Ascending aorta (tissue), 2 donors: ENCODE measurements at places on chromosomes 16 and 17.

DNA sequence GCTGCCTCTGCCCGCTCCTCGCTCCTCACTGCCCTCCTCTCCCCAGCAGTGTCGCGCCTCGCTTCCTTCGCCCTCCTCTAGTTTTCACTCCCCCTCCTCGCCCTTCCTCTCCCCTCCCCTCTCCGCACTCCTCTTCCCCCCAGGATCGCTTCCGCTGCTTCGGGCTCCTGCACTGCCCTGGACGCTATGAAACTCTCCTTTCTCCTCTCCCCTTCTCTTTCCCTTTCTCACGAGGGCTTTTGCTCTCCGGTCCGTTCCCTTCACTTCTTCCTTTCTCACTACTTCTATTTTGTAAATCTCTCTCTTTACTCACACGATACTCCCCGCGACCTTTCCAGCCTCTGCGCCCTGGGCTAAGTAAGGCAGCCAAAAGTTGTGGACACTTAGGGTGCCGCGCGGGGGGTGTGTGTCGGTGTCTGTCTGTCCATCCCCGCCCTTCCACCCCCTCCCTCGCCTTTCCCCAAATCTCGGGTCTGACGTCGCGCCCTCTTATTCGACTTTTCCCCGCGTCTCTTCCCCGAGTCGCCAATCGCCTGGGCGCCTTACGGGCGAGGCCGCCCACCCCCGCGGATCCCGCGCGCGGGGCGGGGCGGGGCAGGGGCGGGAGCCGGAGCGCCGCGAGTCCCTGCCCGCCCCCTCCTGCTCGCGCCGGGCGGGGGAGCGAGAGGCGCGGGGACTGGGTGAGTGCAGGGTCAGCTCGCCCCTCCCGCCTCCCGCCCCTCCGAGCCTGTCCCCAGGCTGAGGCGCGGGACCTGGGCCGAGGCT is at the start of gene IRX3:
IRX3 (minus strand) TSS at position 422 of the 765 bp plus-strand sequence. CDS start 737 bp downstream, outside the sequence.
- DNase-seq, result peak; percentile 83

GRCh38 chr17:66713533-66714042 is 121.3 kb upstream of the CACNG5 start:
- no peak for DNase-seq

GRCh38 chr16:67533024-67533560 is 4.5 kb downstream of the RIPOR1 start:
- DNase-seq, result no peak

- DNase-seq, result no peak
Observed at GRCh38 chr16:54048586-54049495, 237.7 kb downstream of the IRX3 start.

DNA sequence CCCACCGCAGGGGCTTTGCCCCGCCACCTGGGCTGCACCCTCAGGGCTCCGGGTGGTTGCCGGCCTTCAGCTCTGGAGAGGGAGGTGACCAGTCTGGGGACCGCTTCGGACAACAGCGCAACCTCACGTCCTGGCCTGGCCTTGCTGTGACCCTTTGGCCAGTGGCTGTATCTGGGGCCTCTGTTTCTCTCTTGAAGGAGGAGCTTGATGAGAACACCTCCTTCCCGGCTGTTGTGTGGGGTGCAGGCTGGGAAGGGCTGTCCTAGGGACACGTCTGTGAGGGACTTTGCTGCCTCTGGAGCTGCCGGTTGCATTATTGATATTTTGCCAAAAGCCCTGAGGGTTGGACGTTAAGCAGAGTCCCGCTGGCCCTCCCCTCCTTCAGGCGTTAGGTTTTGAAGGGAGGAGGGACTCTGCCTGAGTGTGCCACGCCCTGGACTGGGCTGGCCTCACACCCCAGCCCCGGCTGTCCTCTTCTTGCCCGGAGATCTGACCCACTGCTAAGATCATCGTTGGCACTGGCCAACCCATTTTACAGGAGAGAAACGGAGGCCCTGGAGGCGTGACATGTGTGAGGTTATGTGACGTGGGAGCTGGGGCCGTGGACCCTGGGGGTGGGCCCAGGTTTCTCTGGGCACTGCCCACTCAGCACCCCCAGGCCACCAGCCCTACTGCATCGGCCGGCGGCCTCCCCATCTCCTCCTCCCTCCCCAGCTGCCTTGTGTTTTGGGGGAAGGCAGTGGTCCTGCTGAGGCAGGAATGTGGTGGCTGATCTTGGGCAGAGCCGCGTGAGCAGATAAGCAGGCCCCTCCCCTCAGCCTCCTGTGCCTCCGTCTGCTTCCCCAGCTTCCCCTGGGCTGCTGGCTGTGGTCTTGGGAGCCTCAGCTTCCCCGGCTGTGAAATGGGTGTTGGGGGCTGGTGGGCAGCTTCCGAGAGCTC is 8.5 kb downstream of the ZFPM1 start:
- DNase-seq, result no peak

- no peak for DNase-seq
Observed at GRCh38 chr16:1470481-1471251, 4.2 kb downstream of the CLCN7 start.

- DNase-seq, result peak; percentile 9
Observed at GRCh38 chr17:75645889-75646637, 12.8 kb downstream of the SMIM5 start.

DNA sequence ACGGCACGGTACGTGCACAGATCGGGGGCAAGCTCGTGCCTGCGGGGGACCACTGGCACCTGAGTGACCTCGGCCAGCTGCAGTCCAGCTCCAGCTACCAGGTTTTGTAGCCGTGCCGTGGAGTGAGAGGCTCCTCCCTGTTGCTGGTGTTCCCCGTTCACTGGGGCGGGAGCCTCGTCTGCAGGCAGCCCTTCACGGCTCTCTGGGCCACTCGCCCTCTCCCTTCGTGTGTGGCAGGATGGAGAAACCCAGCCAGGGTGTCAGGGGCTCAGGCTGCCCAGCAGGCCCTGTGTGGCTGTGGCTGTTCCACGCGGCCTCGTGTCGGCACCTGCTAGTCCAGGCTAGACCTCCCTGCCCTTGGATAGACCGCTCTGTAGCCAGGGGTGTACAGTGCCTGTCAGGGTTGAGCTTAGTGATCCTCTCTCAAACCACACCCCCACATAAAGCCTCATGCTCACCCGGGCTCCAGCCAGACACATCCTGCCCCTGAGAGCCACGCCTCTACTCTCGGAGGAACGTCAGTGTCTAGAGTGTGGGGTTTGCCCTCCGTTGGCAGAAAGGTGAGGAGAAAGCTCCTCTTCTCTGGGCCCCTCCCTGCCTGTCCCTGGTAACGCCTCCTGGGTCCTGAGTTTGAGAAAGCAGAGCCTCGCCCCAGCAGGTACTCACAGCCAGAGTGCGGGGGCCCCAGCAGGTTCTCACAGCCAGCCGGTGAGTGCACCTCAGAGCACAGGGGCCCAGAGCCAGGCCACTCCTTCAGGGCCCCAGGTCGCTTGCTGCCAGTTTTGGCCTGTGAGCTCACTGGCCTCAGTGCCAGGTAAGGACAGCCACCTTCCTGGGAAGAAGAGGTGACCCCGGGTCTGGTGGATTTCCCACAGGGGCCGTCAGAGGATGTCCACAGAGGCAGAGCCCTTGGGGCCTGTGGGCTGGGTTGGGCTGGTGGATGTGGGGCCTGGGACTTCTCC is 27.7 kb downstream of the NME3 start:
- DNase-seq, result no peak

DNA sequence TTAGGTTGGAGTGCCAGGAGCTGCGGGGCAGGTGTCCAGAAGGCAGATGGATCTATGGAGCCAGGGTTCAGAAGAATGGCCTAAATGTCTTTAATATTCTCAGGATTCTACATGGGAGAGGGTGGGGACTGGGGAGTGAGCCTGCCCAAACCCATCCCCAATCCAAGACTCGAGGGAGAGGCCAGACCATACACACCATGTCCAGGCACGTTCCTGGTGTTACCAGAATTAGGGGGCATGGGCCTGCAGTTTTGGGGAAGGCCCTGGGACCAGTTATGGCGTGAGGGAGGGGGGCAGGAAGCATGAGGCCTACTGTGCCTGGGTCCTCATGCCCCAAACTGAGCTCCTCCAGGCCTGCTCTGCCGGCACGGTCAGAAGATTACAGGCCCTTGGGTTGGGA is 1.9 kb downstream of the TAX1BP3 start:
- no peak for DNase-seq

GRCh38 chr16:87003414-87003755 is 313.8 kb downstream of the C16orf95 start:
- no peak for DNase-seq

GRCh38 chr16:74752756-74753155 is 21.9 kb downstream of the FA2H start:
- no peak for DNase-seq

- peak; percentile 25 for DNase-seq
Observed at GRCh38 chr16:69405757-69406156, 18.7 kb upstream of the CYB5B start.

DNA sequence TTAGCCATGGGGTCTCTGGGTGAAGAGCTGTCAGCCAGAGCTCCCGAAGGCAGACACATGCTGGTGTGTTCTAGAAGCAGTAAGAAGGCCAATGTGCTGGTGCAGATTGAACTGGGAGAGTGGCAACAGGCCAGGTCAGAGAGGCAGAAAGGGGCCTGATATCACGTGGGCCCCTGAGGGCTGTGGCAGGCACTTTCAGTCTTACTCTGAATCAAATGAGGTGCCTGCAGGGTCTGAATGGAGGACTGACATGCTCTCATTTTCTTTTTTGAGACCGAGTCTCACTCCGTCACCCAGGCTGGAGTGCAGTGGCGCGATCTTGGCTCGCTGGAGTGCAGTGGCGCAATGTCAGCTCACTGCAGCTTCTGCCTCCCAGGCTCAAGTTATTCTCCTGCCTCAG is 293.8 kb downstream of the ABCC12 start:
- no peak for DNase-seq

DNA sequence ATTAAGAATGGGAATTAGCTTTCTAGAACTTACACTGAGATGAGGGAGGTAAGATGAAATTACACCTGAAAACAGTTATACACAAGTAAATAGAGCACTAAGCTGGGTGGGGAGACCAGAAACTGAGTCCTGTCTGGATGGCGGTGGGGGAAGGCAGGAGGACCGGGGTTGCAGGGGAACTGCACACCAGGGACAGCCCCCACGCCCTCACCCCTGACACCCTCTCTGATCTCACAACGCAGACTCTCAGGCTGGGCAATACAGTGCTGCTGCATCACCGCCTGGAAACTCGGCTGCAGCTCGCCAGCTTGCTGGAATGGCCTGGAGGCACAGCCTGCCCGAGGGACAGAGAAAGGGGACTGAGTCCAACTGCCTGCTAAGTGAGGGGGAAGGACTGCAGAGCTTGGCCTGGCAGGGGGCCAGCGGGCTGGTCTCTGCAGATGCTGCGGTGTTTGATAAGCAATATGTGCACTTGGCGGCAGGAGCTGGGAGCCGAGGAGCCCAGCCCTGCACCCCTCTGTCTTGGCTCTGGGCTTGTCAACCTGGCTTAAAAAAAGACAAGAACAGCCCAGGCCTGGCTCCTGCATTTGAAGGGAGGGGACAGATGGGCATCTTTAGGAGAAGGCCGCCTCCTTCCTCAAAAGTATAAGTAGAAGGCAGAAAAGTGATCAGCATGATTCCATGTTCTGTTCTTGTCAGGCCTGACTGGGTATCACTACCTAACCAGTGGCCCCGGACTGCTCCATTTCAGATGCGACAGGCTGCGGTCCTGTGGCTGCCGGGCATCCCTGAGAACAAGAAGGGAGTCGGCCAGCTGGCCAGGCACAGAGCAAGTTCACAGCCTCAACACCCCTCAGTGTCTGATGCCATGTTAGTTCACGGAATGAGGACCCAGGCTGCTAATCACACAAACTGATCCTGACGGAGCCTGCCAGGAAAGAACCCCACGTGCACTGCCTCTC is 30.2 kb downstream of the SPHK1 start:
- DNase-seq, result no peak

- no peak for DNase-seq
Observed at GRCh38 chr17:69500911-69501429, 86.5 kb downstream of the MAP2K6 start.

DNA sequence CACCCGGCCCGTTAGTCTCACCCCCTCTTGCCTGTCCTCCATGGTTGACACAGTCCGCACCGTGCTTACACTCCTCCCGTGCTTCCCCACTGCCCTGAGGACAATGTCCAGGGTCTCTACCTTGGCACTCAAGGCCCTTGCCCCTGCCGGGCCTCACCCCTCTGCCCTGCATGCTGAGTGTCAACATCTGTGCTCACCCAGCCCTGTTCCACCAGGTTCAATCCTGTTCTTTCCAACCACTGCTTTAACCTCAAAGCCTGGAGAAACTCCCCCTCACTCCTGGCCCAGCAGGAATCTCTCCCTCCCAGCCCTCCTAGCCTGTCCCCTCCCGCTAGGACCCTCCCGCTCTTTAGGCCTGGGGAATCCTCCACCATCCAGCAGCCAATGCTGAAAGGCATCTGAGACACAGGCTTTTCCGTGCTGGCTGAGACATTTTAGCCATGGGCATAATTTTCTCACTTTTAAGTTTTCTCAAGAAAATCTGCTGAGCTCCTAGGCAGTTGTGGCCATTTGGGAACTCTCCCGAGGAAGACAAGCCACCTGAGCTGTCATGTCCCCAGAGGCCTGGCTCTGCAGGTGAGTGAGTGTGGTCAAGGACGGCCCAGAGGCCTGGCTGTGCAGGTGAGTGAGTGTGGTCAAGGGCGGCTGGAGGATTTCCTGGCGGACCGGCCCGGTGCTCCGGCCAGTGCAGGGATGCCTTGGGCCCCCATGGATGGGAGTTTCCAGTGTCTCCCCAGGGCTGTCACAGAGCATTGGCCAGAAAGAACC is 10.8 kb upstream of the P2RX1 start:
- DNase-seq, result no peak
